H54 (cell line): ENCODE measurements at places on chromosomes 12 and 14.

DNA sequence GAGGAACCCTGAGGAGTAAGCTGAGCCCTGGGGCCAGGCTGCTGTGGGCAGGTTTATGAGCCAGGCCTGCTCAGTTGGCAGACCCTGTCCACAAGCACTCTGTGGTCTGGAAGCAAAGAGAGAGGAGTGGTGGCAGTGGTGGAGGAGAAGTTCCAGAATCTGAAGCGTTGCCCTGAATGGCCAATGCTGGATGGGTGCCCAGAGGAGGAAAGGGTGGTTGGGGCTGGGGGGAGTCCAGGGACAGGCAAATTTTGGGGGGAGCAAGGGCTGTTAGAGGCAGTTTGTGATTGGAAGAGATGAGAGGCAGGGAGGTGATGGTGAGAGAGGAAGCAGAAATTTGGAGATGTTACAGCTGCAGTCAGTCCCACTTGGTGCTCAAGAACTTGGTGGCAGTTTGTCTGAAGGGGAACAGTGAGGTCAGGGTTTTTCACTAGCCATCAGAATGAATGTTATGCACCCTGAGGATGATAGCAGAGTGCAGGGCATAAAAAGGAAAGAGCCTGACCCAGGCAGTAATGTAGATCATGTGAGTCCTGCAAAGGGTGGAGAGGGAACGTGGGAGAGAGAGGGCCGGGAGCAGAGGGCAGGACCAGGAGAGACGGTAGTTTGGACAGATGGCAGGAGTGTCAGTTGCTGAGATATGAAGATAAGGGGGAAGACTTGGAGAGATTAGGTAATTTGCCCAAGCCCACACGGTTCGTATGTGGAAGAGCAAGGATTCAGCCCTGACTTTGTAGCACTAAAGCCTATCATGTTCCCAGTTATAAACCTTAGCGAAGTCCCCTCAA lies 51.2 kb downstream of the GALNT8 start:
- no peak for DNase-seq

DNA sequence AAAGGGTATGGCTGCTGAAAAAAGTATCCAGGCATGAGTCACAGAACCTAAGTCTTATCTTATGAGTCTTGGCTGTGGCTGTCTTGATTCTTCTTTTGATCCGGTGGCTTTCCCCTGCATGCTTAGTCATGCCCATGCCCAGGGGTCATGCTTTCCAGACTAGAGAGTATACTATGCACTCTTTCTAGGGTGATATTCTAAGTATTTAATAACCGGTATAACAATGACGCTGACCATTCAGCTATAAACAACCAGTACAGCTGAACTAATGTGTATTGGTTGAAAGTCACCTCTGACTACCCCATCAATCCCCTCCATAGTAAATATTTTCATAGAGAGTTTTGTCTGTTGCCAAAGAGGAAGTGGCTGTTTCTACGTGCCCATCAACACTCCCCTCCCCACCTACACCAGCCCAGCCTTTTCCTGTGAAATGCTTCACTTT lies 34.7 kb upstream of the NRXN3 start:
- DNase-seq, result no peak

GRCh38 chr14:32370714-32371113 lies 41.6 kb downstream of the AKAP6 start:
- DNase-seq, result peak; percentile 23

DNA sequence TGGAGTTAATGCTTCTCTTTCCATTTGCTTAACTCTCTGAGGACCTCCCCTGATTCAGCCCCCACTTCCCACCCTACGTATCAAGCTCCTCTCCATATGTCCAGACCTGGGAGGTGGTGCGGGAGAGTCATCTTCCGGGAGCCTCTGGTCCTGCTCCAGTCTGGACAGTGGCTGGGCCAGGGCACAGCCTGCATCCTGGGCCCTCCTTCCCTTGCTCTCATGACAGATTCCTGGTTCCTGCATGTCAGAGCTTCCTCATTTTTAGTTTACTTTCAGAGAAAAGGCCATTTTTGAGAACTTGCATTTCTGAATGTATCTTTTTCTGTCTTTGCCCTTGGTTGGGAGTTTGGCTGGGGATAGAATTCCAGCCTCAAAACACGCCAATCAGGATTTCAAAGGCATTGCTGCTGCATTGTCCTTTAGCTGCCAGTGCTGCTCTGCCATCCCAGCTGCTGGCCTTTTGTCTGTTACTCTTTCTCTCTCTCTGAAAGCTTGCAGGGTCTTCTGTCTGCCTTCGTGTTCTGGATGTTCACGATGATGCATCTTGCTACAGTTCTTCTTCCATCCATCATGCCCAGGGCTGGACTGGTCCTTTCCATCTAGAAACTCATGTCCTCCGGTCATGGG lies 54.7 kb downstream of the SLC6A12 start:
- no peak for DNase-seq

DNA sequence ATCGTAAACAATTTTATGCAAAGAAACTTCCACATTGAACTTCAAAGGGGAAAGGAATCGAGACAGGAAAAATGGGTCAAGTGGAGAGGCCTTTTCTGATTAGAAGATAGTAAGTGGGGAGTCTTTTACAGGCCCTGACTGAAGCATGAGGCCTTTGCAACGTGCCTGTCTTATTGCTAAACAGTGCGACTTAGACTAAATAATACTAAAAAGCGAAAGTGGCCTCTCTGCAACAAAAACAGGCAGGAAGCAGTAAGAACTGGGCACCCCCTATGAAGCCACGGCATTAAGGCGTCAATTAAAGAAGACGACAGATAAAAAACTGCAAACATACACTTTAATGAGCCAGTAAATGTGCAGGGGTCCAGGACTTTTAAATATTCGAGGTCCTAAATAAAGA lies 283.4 kb upstream of the GRIP1 start:
- no peak for DNase-seq

DNA sequence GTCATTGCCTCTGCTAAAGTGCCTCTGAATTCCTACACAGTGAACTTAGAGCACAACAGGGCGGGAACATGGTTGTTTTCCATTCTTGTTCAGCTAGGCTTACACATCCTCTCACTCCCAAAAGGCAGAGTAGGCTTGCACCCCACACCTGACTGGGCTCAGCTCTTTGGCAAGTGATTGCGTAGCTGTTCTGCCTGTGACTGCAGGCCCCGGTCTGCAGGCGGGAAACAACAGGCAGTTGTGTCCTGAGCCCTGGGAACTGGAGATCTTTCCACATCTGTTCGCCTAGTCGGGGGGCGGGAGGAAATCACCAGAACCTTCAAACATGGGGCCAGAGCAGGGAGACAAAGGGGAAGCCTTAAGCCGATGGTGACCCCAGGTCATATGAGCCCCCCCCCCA lies 274.7 kb downstream of the ZFP36L1 start:
- no peak for DNase-seq

DNA sequence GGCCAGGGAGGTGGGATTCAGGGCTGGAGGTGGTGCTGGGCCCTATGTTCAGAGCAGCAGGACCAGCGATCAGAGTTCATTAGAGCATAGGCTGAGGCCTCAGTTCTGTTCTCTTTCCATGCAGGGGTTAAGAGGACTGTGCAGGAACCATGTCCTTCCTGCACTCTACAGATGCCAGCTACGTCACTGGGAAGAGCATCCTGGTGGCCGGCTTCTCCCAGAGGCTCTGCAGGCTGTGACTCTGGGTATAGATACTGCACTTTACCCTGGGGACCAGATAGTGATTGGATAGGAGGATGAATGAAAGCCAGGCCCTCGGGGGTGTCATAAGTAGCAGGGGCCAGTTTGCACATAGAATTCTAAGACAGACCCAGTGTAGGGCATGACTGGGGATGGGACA lies 92.6 kb downstream of the DHRS2 start:
- no peak for DNase-seq

DNA sequence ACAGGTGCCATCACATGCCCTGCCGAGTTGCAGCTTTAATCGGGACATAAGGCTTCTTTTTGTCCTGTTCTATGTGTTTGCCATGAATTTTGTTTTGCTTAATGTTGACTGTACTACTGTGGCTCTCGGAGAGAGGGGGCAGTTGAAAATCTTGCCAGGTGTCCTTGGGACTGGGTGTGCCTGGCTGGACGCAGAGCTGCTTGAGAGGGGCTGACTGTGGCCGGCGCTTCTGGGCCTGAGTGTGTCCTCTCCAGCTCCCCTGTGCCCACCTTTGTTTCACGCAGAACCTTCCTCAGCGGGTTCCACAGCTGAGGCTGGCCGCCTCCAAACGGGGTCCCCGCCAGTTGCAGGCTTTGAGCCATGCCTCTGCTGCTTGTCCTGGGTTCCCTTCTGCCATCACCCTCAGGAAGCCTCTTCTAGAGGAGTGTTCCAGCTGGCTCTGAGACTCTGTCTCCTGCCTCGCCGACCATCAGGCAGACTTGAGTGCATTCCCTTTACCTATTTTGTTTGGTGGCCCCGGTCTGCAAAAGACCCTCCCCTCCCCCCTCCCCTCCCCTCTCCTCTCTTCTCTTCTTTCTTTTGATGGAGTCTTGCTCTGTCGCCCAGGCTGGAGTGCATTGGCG lies 49.7 kb downstream of the DDX51 start:
- no peak for DNase-seq

DNA sequence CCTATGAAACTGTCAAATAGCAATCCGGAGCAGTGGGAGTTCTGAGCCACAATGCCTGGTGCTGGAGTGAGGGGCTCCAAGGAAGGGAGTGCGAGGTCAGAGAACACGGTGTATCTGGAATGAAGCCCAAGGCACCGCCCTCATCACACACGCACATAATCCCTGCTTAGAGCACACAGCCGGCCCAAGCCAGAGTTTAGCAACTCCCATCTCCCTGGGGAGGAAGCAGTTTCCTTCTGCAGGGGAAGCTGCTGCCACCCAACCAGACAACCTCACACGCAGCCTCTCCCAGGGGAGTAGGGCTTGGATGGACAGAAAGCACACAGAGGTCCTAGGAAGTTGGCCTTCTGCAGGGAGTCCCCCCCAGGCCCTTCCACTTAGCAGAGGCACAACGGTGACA lies 31.3 kb downstream of the ACTN1 start:
- DNase-seq, result no peak

DNA sequence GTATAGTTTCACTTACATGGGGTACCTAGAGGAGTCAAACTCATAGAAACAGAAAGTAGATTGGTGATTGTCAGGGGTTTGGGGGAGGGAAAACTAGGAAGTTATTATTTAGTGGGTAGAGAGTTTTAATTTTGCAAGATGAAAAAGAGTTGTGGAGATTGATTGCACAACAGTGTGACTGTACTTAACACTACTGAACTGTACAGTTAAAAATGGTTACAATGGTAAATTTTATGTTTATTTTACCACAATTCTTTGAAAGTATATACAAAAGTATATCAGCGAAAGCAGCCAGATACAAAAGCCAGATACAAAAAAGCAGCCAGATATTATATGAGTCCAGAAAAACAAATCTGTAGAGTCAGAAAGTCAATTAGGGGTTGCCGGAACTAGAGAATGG lies 247.6 kb downstream of the IPO8 start:
- no peak for DNase-seq
